ENCODE measurements at places on chromosomes 11 and 22.

GRCh38 chr11:103234974-103235373 lies 125.7 kb downstream of the DYNC2H1 start:
- DNase-seq: no peak

DNA sequence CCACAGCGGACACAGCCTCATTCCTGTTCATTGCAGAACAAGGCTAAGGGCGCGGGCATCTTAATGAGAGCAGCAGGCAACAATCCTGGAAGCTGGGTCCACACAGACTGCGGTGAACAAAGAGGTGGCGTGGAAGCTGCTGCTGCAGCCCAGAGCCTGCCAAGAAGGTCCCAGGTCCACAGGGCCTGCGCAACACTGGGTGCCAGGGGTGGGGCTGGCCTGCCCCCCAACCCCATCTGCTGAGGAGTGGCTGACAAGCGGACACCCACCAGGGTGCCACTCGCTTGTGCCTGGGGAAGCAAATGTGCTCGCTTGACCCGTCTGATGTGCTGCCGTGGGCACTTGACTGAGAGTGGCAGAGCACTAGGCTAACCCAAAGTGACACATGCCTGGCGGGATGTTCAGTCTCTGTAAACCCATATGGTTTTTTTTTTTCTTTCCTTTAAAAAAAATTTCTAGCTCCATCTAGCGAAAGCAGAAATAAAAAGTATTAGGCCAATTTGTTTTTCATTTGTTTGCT lies 83.2 kb upstream of the PITPNB start:
- DNase-seq: no peak

DNA sequence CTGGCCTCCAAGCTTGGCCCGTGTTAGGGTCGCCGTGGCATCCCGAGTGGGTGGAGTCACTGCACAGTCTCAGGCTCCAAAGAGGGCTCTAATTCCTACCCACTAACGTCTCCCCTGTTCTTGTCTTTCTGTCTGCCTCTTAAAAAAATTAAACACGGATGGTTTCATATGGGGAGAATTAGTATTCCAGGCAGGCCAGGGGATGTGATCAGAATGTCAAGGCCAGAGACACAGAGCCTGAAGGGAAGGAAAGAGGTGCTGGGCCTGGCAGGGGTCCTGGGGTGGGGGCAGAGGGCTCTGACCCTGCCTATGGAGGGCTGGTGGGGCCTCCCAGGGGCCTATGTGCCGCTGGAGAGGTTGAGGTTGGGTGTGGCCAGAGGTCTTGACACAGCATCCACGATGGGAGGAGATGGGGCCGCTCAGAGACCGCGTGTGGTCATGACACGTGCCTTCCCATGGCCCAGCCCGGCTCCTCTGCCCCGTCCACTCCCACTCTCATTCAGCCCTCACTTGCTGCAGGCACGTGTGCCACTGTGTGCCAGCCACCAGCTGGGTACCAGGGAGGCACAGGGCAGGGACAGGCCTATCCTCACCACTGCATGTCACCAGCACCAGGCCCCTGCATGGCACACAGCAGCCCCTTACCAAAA lies 56.5 kb downstream of the FLRT1 start:
- no peak for DNase-seq

DNA sequence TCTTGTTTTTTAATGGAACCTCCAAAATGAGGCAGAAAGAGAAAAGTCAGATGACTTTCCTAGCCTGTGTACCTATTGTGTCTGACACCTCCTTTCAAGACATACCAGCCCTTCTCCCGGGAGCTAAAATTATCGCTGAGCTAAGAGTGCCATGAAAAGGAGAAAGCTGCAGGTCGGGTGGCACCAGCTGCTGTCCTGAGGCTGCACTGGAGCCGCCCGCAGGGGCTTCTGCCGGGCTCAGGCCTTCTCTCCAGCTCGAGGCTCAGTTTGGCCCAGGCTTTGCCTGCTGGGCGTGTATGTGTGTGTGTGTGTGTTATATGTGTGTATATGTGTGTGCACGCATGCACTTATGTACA lies 27.7 kb upstream of the RAB1B start:
- no peak for DNase-seq

DNA sequence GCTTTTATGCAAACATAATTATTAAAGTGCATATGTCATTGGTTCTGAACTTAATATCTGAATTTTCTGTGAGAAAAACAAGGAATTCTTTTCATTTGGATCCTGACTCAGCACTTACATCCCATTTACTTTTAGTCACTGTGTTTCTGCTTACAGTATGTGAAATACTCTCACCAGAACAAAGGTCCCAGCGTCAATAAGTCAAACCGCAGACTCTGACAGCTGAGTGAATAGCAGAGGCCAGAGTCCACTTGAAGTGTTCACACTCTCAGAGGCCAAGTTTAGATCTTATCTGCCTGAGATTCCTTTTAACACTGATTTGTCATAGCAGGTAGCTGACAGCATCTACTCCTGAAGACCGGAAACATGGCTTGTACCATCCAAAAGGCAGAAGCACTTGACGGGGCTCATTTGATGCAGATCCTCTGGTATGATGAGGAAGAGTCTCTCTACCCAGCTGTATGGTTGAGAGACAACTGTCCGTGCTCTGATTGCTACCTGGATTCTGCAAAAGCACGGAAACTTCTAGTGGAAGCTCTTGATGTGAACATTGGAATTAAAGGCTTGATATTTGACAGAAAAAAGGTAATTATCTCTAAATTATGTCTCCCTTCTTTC lies 14.6 kb downstream of the BBOX1 start:
- no peak for DNase-seq

- peak; percentile 25 for DNase-seq
Measured at GRCh38 chr11:69293819-69294505, at the start of gene MYEOV. Gene MYEOV, plus strand, starts transcription at chr11:69294155. Its CDS starts 1,200 bp downstream, at chr11:69295355.

- DNase-seq: no peak
Measured at GRCh38 chr22:30453731-30454510, 17.9 kb downstream of the SEC14L3 start.

DNA sequence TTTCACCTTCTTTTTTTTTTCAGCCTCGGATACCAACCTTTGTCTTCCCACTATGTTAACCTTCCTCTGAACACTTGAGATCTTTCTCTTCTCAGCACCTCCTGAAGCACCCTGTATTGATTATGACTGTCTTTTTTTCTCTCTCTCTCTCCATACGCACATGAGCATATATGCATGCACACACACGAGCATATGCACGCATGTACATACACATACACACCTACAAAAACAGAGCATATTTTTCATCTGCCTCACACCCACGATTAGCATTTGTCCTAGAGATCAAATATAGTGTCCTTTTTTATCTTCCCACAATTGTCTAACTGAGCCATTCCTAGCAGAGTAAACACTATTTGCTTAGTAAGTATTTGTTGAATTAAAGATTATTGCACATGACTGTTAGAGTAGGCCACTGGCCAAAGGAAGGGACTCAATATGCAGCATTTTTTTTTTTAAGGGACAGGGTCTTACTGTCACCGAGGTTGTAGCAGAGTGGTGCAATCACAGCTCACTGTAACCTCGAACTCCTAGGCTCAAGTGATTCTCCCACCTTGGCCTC lies 622.2 kb upstream of the CCDC90B start:
- DNase-seq: no peak

GRCh38 chr11:69841170-69841858 lies 22.1 kb upstream of the FGF3 start:
- DNase-seq: no peak

- DNase-seq: no peak
Measured at GRCh38 chr11:11137339-11137738, 215.7 kb downstream of the CSNK2A3 start.

DNA sequence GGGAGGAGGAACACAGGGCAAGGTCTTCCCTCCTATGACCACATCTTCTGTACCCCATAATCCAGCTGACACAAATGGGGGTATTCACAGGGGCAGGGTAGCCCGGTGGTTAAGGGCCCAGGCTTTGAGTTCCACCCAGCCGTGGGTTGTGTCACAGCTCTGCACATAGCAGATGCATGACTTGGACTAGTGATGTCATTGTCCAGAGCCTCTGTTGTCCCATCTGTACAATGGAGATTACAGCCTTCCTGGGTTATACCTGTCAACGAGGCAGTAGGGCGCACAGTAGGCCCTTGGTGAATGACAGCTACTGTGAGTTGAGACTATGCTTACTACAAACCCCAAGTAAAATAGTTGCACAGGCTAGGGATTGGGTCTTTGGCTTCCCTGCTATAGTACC lies 99.3 kb upstream of the CRYBB3 start:
- no peak for DNase-seq

- no peak for DNase-seq
Measured at GRCh38 chr22:17920992-17921650, 103.2 kb downstream of the MICAL3 start.

DNA sequence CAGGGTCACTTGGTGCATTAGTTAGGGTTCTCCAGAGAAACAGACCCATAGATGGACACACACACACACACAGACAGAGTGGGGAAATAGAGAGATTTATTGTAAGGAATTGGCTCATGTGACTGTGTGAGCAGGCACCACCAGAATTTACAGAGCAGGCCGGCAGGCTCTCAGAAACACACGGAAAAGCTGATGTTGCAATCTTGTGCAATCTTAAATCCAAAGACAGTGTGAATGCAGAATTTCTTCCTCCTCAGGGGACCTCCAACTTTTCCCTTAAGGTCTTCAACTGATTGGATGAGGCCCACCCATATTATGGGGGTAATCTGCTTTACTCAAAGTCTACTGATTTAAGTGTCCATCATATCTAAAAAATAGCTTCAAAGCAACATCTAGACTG lies 49.8 kb downstream of the APIP start:
- DNase-seq: no peak

DNA sequence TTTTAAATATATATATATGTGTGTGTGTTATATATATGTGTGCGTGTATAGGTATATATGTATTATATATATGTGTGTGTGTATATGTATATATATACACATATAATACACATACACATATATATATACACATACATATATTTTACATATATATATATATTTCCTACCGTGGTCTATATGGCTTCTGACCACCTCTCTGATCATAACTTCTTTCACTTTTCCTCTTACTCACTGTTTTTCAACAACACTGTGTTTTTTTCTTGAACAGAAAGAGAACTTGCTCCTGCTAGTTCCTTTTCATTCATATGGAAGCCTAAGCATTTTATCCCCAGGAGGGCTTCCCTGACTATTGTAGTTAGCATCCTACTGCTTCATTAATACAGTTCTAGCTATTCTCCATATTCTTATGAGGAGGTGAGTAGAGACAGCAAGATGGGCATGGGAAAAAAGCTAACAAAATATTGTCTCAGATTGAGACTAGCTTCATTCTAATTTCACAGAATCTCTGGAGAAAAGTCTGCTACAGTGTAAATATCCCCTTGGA lies 38.5 kb upstream of the CTSC start:
- DNase-seq: no peak

DNA sequence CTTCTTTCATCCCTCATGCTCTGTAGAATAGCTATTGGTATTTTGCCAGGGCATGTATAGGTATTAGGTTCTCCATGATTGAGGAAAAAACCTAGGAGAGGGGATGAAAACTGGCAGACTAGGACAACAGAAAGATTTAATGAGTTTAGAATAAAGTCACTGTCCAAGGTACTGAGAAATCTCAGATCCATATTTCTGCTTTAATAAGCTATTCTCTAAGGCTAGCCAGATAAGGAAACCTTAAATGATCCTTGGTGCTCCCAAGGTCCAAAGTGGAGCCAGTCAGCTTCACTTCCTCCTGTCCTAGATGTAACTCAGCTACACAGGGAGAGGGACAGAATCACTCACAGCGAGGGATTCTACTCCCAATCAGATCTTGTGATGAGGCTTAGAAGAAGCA lies 13.7 kb upstream of the CSNK2A3 start:
- no peak for DNase-seq

GRCh38 chr11:65493367-65494176 lies 5.3 kb upstream of the MALAT1 start:
- no peak for DNase-seq

GRCh38 chr22:24429411-24430365 lies 2.3 kb downstream of the ADORA2A start:
- DNase-seq: peak; percentile 61

DNA sequence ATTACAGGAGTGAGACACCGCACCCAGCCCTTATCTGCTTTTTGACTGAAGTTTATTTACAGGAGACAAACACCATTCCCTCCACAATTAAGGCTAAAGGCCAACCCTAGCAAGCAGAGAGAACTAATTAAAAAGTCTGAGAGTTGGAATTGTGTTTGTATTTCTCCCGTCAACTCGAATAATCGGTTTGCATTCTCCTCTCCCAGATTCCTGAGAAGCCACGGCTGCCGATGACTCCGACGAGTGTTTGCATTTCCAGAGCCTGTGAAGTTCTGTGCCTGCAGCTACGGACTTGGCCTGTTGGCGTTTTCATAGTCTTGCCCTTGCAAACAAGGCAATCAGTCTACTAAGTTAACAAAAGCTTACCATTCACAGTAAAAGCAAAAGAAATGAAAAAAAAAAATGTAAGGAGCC lies 73.2 kb upstream of the NUP50 start:
- DNase-seq: no peak

GRCh38 chr22:48106215-48106614 lies 1343.8 kb downstream of the TBC1D22A start:
- no peak for DNase-seq

GRCh38 chr11:95641495-95641894 lies 148.1 kb downstream of the FAM76B start:
- no peak for DNase-seq

GRCh38 chr11:134101282-134101681 lies 32.4 kb downstream of the JAM3 start:
- DNase-seq: no peak

GRCh38 chr22:20786048-20786447 lies 12.1 kb downstream of the SERPIND1 start:
- DNase-seq: no peak

GRCh38 chr11:612201-612960 lies 3.4 kb downstream of the IRF7 start:
- no peak for DNase-seq

- no peak for DNase-seq
Measured at GRCh38 chr22:49367041-49367697, 460.5 kb downstream of the BRD1 start.

DNA sequence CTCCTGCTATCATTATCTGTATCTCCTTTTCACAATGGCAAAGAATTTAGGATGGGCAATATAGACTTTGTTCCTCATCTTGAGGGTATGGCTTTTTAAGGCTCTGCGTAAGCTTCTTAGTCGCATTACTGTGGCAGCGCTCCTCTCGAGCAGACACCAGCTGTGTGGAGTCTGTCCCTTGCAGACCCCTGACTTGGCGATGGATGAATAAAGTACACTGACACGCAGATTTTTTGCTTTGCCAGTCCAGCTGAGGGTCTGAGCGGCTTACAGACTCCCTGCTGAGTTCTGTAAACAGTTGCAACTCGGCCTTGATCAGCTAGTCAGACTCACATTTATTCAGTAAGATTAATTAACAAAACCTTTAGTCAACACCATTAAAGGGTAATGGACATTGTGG lies 390.0 kb upstream of the CNTN5 start:
- no peak for DNase-seq

- no peak for DNase-seq
Measured at GRCh38 chr22:39175353-39176142, 23.1 kb upstream of the CBX7 start.

Measured in stimulated activated CD4-positive, alpha-beta T cell treated with anti-CD3 and anti-CD28 coated beads, Interleukin-15, amount 100 ng/mL, for 48 hours (primary cell).